ENCODE measurements at places on chromosomes 7 and 10. TPM values are rescaled to one million over a fixed set of nuclear protein-coding genes. Genes with fewer than 3 reads are reported as not detected.
A peak's percentile ranks its signal among the peaks of the same experiment; 100 is the strongest.

DNA sequence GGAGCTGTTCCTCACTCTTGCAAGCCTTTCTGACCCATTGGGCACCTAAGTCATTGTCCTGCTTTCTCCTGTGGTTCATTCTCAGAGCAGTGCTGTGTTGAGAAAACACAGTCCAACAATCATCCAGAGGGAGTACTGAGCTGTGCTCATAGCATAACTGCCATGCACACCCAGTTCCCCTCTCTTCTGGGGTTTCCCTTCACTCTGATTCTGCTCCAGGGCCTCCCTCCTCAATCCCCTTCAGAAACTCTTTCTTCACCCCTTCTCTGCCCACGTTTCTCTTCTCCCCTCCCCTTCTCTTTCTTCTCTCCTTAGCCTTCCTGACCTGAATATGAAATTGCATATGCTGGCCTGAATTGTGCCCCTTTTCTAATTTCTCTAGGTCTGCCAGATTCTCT lies 155.8 kb downstream of the AOAH start:
- DNase-seq: no peak

DNA sequence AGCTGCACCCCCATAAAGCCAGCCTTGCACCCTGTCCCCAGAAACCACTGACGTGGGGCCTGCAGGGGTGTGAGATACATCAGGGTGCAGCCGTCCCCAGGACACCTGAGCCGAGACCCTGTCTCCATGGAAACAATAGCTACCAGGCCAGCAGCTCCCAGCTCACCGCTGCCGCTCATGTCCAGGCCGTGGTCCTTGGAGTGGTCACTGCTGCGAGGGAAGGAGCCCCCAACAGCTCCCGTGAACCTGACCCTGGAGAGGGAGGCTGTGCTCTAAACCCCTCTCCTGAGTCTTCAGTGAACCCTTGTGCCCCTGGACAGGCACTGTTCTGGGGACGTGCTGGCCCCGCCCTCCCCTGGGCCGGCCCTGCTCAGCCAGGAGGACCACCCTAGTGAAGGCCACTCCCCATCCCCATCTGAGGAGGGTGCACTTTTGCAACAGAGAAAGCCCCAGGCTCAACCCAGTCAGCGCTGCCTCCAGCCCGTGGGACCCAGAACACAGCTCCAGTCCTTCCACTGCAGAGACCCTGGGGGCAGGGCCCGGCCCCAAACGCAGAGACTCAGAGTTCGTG lies 19.6 kb upstream of the INPP5A start:
- no peak for DNase-seq

GRCh38 chr7:111112439-111112838 lies 21.5 kb downstream of the LRRN3 start:
- DNase-seq: no peak

DNA sequence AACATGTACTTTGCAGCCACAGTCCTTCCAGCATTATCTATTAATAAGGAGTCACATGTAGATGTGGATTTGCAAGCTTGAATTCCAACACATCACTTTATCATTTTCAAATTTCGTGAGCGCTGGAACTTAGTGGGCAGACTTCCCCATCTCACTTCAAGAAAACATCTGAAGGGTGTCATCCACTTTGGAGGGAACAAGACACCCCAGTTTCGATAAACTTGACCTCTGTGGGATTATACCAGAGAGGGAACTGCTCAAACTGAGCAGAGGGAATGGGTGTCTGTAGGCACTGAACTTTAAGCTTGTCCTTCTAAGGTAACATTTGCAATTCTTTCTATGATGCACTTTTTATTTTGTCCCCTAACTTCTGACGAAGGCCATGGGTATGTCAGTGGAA lies 27.5 kb downstream of the ADRB1 start:
- no peak for DNase-seq

DNA sequence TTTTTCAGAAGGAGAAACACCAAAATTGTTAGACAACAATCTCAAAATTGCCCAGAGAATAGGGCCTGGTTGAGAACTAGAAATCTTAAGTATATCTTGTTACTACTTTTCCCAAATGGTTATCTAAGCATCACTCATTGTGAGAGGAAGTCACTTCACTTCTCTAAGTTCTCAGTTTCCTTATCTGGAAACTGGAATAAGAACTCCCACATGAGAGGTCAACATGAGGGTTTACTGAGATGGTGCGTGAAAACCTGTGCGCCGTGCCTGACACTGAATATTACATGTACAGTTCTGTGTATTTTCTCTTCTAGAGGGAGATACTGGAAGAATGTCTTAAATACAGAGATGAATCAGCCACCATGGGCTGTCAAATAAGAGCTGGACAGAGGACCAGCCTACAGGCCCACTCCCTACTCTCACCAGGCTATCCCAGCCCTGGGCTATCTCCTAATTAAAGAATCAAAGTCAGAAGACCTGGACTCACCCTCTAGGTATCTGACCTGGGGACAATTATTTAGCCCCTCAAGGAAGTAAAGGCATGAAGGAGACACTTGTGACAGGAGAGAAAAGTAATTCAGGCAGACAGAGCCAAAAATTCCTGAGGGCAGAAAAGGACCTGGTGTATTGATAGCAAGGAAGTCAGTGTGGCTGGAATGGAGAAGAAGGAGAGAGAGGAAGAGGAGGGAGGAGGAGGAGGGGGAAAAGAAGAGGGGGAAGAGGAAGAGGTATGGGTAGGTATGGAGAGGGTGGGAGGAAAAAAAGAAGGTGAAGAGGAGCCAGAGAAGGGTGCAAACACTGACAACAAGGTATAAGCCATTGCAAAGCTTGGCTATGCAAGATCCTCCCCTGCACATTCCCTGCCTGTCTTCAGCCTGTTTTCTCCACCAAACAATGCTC lies 44.9 kb downstream of the CCDC71L start:
- DNase-seq: no peak

- DNase-seq: no peak
These were observed 168.7 kb downstream of the CUX1 start for GRCh38 chr7:101985903-101986734.

- DNase-seq: no peak
These were observed 24.1 kb downstream of the FZD1 start for GRCh38 chr7:91288208-91288824.

GRCh38 chr7:97697396-97697795 lies 34.5 kb upstream of the TAC1 start:
- no peak for DNase-seq

DNA sequence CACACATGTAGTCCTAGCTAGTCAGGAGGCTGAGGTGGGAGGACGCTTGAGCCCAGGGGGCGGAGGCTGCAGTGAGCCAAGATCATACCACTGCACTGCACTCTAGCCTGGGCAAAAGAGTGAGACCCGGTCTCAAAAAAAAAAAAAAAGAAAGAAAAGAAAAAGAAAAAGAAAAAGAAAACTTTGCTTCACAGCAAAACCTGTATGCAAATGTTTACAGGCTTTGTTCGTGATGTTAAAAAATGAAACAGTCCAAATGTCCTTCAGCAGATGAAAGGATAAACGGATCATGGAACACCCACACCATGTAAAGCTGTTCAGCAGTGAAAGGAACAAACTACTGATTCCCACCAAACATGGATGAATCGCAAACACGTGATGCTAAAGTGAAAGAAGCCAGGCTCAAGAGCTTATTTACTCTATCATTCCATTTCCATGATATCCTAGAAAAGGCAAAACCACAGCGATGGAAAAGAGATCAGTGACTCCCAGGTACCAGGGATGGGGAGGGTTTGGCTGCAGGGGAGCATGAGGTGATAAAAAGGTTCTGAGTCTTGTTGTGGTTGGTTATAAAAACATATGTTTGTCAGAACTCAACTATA lies 15.1 kb downstream of the LRRC20 start:
- DNase-seq: no peak

GRCh38 chr7:142645777-142646176 lies 103.5 kb upstream of the PRSS1 start:
- DNase-seq: peak; percentile 26

DNA sequence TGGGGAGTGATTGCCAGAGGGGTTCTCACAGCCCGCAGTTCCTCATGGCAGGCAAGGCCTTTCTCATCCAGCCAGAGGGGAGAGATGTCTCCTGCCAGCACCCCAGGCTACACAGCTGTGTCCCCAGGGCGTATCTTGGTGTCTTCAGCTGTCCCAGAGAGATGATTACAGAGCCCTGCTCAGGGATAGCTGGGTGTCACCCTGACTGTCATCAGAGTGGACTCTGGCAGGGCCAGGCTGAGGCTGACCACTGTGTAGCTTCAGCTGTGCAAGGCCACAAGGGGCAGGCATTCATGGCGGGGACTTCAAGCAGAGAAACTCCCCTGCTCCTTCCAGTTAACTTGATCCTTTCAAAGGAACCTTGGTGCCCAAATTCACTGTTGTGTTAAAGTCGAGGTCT lies 124.2 kb downstream of the RGS10 start:
- no peak for DNase-seq

GRCh38 chr10:105023211-105024111 lies 382.4 kb downstream of the SORCS3 start:
- DNase-seq: no peak

DNA sequence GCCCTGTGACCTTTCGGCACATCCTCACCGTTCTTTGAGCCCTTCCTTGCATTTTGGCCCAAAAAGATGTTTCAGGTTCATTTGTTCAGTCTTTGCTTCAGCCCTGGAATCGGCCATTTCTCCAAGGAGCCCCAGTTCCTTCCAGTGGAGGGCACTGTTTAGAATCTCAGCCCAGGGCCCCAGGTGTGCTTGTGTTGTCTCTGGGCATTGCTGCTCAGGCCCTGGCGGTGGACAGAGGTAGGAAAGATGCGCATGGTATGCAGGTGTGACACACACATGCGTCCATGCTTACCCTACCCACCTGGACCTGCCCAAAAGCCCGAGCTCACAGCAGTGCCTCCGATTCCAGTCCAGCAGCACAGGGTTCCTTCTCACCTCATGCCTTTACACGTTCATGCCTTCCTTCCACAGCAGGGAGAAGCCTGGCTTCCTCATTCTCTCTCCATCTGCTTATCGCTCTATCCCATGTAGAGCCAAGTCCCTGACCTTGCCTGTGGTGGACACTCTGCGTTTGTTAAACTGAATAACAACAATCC lies 70.6 kb downstream of the LHPP start:
- DNase-seq: peak; percentile 50

DNA sequence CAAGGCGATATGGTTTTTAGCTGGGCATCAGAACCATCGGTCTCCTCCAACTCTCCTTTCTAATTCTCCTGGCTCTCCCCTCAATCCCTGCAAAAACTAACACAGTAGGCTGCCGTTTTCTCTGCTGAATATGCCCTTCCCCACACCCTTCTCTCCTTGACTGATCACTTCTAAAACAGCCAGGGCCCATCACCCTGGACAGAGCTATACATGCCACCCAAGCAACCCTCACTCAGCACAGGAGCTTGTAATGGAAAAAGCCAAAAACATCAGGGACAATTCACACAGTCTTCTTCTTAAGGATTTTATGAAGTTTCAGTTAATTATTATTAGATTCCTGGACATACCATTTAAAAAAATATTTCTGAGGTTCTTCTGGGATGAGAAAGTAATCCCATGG lies 61.5 kb downstream of the PIK3AP1 start:
- DNase-seq: no peak

GRCh38 chr7:729140-730000 lies 2.3 kb upstream of the PRKAR1B start:
- DNase-seq: no peak

DNA sequence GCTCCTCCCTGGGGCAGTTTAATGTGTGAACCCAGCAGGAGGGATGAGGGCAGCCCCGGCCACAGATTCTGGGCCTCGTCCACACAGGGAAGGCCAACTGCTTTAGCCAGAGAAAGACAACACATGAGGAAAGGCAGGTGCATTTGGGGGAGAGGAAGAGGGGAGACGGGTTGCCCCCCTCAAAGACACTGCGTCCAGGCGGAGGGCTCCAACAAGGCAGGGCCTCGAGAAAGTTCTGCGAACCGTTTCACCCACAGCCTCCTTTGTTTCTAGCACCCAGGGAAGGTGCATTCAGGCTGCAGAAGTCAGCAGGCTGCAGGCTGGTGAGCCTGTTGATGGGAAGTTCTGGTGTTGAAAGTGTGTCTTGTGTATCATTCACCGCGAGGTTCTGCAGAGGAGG lies 10.1 kb downstream of the FOXL3 start:
- DNase-seq: no peak

DNA sequence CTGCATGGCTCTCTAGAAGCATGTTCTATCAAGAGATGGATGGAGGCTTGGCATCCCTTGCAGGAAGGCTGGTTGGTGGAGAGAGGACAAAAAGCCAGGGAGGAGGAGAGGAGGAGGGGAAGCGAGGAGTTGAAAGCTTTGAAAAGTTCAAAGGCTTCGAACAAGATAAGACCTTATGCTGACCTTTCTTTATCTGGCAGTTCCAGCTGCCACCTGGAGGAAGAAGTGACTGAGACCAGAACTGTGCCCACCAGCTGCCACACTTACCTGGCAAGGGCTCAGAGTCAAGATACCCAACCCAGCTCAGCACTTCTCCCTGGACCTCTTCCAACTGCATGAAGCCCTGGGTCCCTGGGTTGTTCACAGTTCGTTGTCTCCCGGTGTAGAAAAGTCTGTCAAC lies 14.8 kb downstream of the CCL24 start:
- no peak for DNase-seq

- DNase-seq: no peak
These were observed 275.6 kb upstream of the FOXK1 start for GRCh38 chr7:4406288-4407058.

DNA sequence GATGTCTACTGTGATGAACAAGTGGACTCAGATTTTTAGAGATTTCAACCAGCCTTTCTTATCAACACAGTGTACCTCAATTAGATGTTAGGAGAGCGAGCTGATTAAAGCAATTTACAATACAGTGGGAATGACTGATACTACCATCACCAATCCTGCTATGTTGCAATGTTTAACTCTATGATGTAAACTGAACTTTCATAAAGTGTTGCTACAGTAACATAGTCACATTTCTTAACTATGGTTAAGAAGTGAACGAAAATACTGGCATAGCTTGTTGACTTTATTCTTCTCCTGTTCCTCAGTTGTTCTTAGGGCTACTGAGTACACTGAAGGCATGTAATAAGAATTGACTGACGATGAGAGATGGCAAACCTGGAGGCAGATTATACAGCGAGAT lies 139.8 kb downstream of the MYOF start:
- no peak for DNase-seq

GRCh38 chr7:116702046-116702785 lies 30.2 kb downstream of the MET start:
- no peak for DNase-seq

The TFR2 gene
- 2.8 TPM for total RNA-seq

The OR2A12 gene
- total RNA-seq: not detected

The GTF2IRD2 gene
- 27.0 TPM for total RNA-seq

The SRRM3 gene
- total RNA-seq: 16.3 TPM

The NKX6-2 gene
- not detected for total RNA-seq

The NOS3 gene
- 1.5 TPM for total RNA-seq

The MBLAC1 gene
- total RNA-seq: 2.4 TPM

The DYDC2 gene
- total RNA-seq: 1.2 TPM

The VAX1 gene
- total RNA-seq: not detected

The NAT16 gene
- total RNA-seq: 2.1 TPM

The ELFN1 gene
- total RNA-seq: 6.5 TPM

The CC2D2B gene
- total RNA-seq: 2.5 TPM

The NRBF2 gene
- 12.7 TPM for total RNA-seq
